Astrocyte of the hippocampus (primary cell): ENCODE measurements at places on chromosomes 6 and 20.

GRCh38 chr20:958936-959815, 42.9 kb downstream of the RSPO4 start:
- no peak for DNase-seq

DNA sequence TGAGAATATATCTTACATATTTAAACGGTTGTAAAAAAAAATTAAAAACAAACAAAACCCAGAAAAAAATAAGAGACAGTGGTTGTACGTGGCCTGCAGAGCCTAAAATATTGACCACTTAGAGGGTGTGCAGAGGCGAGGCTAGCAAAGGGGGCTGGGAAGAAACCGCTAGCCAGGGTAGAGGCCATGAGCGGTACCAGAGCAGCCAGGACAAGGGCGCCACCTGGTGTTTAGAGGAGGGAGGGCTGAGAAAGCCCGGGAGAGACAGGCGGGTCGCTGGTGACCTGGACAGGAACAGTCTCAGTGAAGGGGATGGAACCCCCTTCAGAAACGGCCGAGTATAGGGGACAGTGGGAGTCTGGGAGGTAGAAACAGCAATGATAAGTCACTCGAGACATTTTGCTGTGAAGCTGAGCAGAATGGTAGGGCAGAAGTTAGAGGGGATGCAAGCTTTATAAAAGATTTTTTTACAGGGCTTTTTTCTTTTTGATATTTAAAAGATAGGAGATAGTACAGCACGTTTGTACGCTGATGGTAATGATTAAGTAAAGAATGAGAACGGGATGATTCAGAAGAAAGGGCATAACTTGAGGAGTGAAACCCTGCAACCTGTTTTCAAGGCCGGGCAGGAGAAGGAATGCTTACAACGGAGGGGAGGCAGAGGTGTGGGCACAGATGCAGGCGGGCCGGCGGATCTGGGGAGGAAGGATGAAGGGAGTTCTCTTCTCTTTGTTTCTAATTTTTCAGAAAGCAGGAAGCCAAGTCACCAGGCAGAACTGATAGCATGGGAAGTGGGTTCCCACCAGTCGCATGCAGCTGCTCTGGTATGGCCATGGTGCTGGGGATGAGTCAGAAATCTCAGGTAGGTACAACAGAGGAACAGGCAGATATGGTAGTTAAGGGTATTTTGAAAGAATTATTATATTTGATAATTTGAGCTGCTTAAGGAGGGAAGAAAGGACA, 76.2 kb downstream of the FAM229B start:
- peak; percentile 69 for DNase-seq

GRCh38 chr6:130978660-130979396, 84.2 kb downstream of the EPB41L2 start:
- DNase-seq = no peak

DNA sequence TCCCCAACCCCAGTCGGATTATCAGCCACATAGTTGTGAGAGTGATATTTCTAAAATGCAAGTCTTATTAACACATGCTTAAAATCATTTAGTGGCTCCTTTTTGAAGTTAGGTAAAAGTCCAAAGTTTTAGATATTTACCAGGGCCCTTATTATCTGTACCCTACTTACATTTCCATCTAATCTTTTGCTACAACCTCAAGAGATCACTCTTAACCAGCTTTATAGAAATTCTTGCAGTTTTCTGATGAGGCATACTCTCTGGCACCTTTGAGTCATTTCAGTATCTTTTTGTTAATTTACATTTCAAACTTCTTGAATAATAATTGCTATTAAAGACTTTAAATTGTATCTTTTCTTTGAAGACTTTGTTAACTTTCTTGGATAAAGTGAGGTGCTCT, 453.3 kb downstream of the RFPL4B start:
- DNase-seq = no peak

DNA sequence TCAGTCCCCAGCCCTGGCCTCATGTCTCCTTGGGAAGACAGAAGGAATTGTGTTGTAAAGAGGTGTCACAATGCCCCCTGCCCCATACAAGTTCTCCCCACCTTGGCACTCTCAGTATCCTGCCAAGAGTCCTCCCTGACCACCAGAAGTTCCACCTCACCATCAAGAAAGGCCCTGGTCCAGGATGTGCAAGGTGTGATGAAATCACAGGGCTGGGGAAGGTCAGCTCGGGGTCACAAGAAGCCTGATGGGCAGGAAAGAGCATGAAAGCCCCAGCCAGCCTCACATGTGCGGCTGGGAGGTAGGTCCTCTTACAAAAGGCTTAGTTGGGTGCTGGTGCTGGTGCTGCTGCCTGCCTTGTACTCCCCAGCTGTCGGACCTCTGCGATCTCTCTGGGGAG, 12.9 kb upstream of the C6orf132 start:
- DNase-seq = no peak

GRCh38 chr6:122853259-122853995, 64.4 kb downstream of the SMPDL3A start:
- DNase-seq = no peak

DNA sequence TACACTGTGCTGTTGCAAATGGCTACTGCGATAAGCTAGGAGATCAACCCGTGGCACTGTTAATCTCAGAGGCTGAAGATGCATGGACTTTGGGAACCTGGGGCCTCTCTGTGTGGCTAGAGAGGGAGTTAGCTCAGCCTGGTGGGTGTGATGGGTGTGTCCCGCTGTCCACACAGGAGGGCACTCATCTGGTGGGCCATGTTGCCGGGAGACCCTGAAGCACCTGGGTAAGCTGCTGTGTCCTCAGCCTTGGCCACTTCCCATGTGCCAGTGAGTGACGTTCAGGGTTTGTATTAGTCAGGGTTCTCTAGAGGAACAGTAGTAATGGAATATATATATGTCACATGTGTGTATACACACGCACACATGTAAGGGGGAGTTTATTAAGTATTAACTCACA, 132.7 kb downstream of the ERMARD start:
- no peak for DNase-seq

GRCh38 chr6:19655744-19656143, 181.4 kb upstream of the ID4 start:
- DNase-seq = no peak

DNA sequence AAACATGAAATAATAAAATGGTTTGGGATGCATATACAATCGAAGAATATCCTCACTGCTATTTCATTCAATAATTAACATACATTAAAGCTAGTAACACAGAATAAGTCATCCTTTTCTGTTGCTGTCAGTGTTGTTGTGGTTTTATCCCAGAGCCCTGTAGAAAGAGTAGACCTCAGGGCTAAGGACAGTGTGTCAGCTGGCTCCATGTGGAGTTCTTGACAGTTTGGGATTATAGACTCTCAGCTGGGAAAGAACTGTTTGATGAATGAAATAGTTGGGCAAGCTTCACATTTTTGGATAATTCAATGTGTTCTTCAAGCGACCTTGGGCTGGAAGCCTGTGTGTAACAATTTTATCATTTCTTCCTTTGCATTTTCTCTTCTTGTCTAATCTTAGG, 10.1 kb downstream of the UTRN start:
- DNase-seq = no peak

- DNase-seq = no peak
Measured at GRCh38 chr6:117272891-117273290, 7.5 kb downstream of the VGLL2 start.

DNA sequence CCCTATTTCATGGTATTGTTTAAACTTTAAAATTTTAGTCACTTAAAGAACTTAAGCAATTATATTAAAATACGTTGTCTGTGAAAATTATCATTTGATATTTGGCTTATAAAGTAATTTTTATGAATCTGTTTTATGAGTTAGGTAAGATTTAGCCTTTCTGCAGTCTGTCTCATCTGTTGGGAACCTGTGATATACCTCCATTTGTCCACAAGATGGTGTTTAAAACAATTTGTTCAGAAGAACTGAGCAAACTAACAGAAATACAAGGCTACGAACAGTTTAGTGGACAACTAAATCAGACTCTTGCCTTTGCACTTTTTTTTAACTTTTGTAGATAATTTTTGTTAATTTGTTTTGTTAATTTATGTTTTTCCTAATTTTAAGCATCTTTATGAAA, 92.4 kb downstream of the COL9A1 start:
- DNase-seq = peak; percentile 5

- no peak for DNase-seq
Measured at GRCh38 chr6:96911751-96912150, 12.8 kb upstream of the KLHL32 start.

DNA sequence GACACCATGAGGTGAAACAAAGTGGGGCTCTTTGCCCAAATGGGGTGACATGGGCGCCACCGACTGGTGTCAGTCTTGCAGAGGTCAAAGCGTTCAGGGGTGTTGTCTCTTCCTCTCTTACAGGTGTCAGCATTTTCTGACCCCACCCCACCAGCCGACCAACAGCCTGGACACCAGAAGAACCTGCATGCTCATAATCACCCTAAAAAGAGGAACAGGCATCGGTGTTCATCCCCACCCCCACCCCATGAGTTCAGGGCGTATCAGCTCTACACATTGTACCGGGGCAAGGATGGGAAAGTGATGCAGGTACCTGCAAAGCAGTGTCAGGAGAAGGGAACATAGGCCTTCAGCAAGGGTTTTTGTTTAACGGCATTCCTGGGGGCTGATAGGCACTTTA, 14.8 kb downstream of the LYRM2 start:
- DNase-seq = no peak

- DNase-seq = no peak
Measured at GRCh38 chr6:89927264-89927663, 33.0 kb downstream of the GJA10 start.

DNA sequence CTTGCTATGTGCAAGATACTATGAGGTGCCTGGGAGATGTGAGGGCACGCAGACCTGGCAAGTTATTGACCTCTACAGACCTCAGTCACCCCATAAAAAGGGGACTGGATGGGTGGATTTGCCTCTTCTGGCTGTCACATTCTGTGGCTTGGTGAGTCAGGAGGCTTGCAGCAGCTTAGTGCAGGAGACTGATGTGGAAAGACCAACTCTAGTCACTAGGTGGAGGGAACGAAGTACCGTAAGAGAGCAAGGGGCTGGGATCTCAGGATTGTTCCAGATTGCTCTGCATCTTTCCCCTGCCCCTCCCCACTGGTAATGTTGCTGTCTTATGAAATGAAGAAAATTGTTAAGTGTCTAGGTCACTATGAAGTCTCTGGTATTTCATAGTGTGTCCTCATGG, 3.3 kb downstream of the MAPRE1 start:
- peak; percentile 80 for DNase-seq

GRCh38 chr20:1001116-1001515, 995 bp downstream of the RSPO4 start:
- DNase-seq = no peak

GRCh38 chr6:87498048-87498447, 25.3 kb downstream of the SLC35A1 start:
- DNase-seq = no peak

DNA sequence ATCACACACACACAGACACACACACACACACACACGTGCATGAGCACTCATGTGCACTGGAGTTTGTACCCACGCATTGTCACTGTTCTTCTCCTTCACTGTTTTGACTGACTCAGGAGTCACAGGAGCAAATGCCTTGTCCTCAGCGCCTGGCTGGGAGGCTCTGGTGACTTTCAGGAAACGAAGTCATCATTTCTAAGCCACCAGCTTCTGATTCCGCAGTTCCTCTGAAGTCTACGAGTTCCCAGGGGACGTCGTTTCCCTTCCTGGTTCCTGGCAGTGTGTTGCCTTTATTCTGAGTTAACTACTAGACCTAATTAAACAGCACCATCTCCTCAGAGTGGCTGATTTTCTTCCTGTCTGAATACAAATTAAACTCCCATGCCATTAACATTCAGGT, 82.2 kb upstream of the PMEPA1 start:
- DNase-seq = peak; percentile 15

DNA sequence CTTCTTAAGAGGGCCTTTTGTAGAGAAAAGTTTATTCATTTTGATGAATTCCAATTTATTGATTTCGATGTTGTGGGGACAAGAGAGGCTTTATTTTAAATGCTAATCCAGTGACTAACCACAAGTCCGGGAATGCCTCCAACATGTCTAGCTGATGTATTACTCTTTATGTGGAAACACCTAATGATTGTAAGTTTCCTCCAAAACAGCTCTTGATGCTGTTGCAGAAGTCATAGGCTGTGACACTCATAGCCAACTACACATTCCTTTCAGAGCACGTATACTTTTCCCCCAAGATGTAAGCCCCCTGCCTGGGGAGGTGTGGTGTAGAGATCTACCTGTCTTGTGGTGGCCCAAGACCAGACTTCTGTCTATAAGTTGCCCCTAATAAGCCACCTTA, 61.3 kb upstream of the RNF24 start:
- peak; percentile 94 for DNase-seq

- DNase-seq = peak; percentile 78
Measured at GRCh38 chr6:21664314-21665109, 71.0 kb downstream of the SOX4 start.

- no peak for DNase-seq
Measured at GRCh38 chr6:62530985-62531384, 245.0 kb upstream of the KHDRBS2 start.

DNA sequence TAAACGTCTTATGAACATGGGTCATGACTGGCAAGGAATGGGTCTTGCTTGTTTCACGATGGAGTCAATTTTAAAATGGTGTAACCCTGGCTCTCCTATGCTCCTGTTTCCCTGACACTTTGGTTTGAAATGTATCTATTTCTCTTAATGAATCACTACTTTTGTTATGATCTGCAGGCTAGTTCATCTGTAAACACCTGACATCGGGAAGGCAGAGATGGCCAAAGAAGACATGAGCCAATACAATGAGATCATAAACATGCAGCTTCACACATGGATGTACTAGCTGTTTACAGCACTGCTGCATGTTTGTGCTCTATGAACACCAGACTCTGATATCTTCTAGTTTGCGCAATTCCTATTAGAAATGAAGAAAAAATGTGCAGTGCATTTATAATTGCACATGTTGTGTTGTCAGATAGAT, 11.0 kb upstream of the RAD21L1 start:
- DNase-seq = no peak

DNA sequence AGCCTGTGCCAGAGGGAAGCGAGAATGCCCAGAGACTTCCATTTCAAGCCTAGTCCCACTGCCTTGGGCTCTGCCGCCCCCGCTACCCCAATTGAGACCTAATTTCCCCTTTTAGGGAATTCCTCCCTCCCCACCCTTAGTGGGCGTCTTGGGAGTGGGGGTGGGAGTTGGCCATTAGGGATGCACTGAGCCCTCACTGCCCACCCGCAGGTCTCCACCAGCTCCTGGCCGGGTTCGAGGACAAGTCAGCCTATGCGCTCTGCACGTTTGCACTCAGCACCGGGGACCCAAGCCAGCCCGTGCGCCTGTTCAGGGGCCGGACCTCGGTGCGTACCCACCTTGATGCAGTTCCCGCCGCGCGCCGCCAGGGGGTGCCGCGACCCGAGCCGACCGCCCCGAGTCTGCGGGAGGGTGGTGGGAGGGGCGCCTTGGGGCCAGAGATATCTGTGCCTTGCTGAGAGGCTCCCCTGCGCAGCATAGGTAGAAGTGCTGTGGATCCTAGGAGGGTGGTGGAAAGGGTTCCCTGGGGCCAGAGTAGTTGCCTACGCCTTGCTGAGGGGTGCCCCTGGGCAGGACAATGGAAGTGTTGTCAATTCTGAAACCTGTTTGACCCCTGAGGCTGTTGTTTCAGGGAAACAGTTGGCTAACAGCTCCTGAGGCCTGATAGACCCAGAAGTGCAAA, 9.2 kb downstream of the ITPA start:
- DNase-seq = peak; percentile 74
